Panc1 (cell line): ENCODE measurements at places on chromosomes 13 and 19. TPM values are rescaled to one million over a fixed set of nuclear protein-coding genes. Genes with fewer than 3 reads are reported as not detected.

DNA sequence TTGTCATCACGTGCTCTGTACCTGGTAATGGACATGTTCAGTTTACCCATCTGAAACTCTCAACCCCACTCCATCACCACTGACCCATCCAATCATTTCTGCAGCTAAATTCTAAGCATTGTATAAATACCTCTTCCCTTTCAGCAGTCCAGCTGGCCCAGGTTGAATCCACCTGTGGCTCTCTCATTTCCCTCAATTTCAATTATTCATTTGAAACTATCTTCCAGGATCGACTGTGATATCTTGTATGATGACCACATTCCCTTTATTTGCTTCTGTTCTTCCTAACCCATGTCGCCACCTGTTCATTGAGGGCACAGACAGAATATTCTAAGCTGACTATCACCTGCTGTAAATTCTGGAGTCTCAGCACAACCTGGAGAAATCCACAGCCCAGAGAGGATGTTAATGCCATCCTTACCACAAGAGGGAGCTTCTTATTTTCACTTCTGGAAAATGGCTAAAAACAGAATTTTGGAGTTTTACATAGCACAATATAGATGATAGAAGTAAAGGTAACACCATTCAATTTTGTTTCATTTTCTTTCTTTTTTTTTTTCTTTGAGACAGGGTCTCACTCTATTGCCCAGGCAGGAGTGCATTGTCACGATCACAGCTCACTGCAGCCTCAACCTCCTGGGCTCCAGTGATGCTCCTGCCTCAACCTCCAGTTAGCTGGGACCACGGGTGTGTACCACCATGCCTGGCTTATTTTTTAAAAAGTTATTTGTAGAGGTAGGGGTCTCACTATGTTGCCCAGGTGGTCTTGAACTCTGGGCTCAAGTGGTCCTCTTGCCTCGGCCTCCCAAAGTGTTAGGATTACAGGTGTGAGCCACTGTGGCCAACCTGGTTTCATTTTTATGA is 38.6 kb downstream of the ZNF823 start:
- DNase-seq, result peak; percentile 12

DNA sequence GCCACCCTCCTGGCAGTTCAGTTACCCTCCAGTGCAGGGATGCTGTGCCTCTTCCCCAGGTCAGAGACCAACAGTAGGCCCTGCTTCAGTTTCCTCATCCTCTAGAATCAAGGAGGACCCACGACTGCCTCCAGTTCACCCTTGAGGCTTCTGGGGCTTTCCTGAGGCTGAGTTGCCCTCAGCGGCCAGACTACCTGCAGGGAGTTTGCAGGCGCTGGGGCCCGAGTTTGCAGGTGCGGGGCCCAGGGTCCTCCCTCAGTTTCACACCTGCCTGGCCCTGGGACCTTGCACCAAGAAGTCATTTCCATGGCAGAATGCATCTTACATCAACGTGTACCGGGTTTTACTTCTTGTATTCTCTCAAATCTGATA is 38.9 kb upstream of the C19orf12 start:
- no peak for DNase-seq

GRCh38 chr13:76516586-76516985 is 369.6 kb downstream of the KCTD12 start:
- DNase-seq, result no peak

- DNase-seq, result no peak
Measured at GRCh38 chr19:45780146-45780447, 2.2 kb downstream of the DMPK start.

DNA sequence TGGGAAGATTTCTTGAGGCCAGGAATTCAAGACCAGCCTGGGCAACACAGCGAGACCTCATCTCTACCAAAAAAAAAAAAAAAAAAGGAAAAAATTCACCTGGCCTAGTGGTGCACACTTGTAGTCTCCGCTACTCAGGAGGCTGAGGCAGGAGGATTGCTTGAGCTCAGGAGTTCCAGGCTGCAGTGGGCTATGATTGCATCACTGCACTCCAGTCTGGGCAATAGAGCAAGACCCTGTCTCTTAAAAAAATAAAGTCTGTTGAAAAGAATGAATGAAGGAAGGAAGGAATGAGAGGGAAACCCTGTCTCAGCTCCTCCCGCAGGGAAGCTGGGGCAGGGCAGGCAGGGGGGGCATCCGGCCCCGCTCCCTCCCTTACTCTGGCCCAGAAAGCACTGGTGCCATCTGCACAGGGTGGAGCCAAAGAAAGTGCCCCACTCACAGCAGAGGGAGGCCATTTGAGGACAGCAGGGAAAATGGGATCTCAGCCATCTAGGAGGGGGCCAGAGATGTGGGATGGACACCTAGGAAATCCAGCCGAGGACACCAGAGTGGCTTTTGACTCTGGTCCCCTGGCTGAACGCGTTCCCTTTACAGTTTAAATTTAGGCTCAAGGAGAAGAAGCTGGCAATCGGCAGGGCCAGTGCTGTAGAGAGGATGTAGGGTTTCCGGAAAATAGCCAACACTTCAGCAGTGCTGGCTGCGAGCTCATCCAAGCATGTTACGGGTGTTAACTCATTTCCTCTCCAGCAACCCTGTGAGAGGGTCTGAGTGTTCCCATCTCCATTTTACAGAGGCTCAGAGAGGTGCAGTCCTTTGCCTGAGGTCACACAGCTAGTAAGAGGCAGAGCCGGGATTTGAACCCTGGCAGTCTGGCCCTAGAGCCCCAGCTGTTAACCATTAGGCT is 3.6 kb upstream of the HPN start:
- no peak for DNase-seq

GRCh38 chr19:38441657-38442348 is 8.3 kb downstream of the RYR1 start:
- DNase-seq, result no peak

- DNase-seq, result no peak
Measured at GRCh38 chr19:16381756-16382401, 57.3 kb downstream of the KLF2 start.

DNA sequence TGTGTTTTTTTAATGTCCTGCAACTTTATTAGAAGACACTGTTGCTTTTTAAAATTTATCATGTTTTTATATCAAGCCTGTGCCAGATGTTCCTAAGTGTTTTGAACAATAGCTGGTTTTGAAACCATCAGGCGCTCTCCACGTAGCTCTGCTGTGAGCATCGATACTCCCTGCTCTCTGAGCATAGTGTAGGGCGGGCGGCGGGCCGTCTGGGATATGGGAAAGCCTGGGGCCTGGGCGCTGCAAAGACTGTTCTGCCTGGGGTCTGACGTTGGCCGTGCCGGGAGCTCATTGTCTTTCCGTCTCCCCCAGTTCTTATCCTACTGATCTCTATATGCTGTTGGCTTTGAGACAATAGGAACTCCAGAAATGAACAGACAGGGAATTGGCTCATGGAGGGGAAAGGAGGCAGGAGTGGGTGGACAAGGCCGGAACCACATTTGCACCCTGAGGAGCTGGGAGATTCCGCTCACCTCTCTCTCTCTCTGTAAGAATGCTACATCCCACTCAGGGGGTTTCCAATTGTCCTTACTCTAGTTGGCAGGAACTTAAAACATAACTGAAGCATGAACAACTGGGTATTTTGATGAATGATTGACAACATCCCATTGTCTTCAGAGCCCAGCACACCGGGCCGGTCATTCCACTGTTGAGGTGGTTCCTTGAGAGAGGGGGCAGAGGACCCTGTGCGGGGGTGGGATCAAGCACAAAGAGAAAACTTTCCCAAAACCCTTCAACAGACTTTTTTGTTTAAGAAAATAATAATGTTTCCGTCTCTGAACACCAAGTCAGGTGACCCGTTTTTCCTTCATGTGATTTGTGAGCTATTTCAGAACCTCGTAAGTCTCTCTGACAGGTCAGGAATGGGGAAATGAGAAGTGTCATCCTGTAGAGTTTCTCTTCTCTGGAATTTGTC is 64.7 kb downstream of the COL4A2 start:
- DNase-seq, result no peak

- DNase-seq, result no peak
Measured at GRCh38 chr13:79245937-79246577, 160.0 kb downstream of the RBM26 start.

- DNase-seq, result no peak
Measured at GRCh38 chr13:22837980-22838647, 342.7 kb upstream of the SGCG start.

DNA sequence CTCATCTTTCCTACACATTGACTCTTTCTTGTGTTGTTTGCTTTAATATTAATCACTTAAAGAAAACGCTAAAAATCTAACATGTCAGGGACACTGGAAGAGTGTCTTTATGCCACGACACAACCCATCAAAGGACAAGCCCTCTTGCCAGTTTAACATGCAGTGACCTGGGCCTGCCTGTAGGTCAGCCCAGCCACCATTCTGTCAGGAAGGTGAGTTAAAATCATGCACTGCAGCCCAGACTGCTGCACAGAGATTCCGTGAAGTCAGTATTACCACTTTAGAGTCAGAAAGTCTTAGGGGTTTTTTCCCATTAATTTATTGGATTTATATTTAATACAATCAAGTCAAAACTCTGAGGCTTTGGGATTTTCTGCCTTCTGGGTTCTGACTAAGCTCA is 58.0 kb downstream of the TNFRSF19 start:
- DNase-seq, result no peak

DNA sequence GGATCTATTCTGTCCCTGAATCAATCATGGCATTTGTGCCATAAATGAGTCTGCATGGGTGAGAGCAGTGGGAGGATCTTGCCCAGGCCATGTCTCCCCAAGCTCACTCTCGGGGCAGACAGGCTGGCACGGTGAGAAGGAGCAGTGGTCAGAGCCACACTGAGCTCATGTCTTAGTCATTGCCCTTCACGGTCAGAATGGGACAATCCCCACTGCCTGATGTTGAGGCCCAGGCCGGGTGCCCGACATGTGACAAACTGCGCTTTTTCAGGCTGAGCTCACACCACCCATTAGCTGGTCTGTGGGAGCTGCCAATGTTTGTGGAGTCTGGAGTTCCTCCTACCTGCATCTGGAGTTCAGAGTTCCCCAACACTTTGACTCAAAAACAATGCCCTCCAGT is 481.9 kb downstream of the COG6 start:
- DNase-seq, result no peak

DNA sequence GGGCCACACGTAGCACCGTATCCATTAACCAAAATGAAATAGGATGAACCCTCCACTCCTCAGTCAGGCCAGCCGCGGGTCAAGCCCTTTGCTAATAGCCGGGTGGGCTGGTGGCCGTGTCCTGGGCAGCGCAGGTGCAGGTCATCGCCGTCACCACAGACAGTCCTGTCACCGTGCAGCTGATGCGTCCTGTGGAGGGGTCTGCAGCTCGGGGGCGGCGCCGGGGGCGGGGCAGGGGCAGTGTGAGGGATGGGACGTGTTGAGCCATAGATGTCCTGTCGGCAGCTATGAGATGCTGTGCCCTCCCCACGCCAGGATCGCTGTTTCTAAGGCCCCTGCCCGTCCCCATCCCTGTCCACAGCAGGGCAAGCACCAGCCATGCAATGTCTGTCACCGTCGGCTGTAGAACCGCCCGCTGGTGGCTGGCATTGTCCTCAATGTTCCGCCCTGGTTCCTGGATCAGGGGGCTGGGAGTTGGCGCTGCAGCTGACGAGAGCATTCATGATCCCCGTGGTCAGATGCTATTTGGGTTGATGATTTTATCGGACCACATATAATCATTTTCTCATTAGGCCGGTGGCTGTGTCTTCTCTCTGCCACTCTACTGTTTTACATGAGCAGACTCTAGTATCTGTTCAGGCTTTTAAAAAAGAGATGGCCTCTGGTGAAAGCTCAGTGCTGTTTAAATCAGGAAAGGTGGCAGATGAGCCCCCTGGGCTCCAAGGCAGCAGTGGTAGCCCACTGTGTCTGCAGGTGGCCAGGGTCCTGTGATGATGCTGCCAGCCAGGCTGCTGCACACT is 126.1 kb downstream of the KDM4B start:
- no peak for DNase-seq

- no peak for DNase-seq
Measured at GRCh38 chr13:95357875-95358274, 56.6 kb upstream of the ABCC4 start.

DNA sequence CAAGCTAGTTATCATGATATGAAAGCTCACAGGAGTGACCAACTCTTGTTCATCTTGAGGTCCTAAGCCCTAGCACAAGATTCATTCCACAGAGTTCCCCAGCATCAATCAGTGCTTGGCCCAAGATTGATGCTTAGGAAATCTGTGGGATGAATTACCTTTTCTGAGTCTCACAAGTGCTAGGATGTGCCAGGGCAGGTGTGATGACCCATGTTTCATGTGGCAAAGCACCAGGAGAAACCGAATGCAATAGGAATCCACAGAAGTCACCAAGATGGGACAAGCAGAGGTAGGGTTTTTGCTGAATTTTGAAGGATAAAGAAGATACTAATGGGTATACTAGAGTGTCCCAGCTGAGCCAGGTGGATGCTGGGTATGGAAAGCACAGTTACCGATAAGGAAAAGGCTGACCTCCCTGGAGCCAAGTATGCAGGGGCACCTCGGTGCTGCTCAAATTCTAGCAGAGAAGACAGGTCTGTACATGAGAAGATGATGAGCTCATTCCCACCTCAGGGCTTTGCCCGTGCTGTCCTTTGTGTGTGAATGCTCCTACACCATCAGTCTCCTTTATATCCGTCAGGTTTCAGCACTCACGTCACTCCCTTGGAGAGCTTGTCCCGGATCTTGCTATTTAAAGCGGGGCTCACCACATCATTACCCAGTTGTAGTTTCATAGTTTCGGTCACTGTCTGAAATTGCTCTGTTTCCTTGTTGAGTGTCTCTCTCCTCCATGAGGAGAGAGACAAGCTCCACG is 168.9 kb upstream of the TSC22D1 start:
- no peak for DNase-seq

Gene ALOX5AP
- total RNA-seq, result 2.1 TPM

Gene LGALS7
- total RNA-seq, result not detected

Gene KCNC3
- total RNA-seq, result 10.8 TPM

Gene CEACAM20
- total RNA-seq, result not detected

Gene ZNF329
- 12.2 TPM for total RNA-seq

Gene GRIN3B
- 4.6 TPM for total RNA-seq

Gene ZNF208
- total RNA-seq, result not detected

Gene BEST2
- total RNA-seq, result not detected
